ENCODE measurements at places on chromosomes 1 and 21.

DNA sequence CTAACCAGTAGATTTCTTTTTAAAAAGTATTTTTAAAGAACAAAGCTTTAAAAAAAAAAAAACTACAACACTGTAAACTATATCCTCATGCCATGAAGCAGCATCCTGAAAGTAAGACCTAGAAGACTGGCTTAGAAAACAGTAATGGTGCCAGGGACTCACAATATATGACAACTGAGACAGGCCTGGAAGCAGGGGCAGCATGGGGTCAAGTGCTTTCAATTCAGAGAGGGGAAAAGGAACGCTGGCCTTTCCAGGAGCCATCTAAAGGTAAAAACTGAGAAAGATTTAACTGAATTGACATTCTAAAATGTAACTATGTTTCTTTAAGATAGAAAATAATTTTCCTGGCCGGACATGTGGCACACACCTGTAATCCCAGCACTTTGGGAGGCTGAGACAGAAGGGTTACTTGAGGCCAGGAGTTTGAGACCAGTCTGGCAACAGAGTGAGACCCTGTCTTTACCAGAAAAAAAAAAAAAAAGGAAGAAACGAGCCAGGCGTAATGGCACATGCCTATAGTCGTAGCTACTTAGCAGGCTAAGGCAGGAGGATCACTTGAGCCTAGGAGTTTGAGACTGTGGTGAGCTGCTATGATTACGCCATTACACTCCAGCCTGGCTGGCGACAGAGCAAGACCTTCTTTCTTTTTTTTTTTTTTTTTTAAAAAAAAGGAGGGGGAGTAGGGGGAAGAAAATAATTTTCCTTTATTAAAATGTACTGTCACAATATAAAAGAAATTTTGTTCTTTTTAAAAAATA, 54.1 kb downstream of the SLC35D1 start:
- DNase-seq, result no peak

- no peak for DNase-seq
These were observed 163.3 kb downstream of the BRINP2 start for GRCh38 chr1:177333936-177334595.

- DNase-seq, result no peak
These were observed 8.3 kb downstream of the PLEKHG5 start for GRCh38 chr1:6483017-6483760.

GRCh38 chr1:92623187-92623778, 136.6 kb upstream of the GFI1 start:
- DNase-seq, result no peak

DNA sequence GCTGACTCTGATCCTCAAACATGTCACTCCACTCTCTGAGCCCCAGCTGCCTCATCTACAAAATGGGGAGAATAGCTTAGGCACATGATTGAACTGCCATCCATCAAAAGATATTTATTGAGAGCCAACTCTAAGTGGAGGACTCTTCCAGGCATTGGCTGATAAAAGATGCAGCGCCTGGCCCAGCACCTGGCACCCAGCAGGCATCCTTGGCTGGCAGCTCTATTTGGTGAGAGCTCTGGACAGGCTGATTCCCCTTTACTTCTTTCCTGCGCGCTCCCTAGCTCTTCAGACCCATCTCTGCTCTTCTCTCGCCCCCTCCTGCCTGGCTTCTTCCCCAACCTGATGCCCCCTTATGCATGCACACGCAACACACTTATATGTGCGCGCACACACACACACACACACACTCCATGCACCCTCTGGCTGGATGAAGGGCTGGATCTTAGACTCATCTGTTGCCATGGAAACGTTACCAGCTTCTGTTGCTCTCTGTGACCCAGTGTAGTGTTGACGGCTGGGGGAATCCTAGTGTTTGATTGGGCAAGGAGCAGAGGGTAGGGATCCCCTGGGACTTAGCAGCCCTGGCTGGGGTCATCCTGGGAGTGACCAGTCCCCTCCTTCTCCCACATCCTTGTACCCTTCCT, 49.3 kb downstream of the VWA5B1 start:
- DNase-seq, result no peak
